ENCODE measurements at places on chromosomes 2 and 18. TPM values are rescaled to one million over a fixed set of nuclear protein-coding genes. Genes with fewer than 3 reads are reported as not detected.

The COMMD1 gene
- total RNA-seq = 31.4 TPM

GRCh38 chr2:30448866-30449265, 1.8 kb downstream of the LCLAT1 start:
- ATAC-seq = no peak

DNA sequence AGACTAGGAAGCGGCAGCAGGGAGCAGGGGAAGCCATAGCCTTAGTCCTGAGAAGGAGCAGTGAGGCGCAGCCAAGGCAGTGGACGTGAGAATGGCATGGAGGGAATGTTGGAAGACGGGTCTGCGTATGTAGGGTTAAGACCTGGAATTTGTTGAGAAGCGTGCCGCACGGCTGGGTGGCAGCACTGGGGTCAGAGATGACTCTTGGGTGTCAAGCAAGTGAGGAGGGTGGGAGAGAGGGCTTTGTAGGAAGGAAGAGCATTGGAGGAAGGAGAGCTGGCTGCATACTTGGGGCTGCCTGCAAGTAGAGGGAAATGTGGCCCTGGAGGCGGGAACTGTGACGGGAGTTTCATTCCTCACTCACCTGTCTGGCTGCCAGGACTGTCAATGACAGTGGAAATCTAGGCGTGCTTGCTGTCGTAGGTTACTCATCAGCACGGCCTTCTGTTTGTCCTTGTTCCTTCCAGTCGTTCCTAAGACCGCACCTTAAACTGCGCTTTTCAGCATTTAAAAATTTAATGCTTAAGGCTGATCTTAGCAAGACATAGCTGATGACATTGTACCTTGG, 108.0 kb downstream of the ITGB1BP1 start:
- peak; percentile 88 for ATAC-seq

DNA sequence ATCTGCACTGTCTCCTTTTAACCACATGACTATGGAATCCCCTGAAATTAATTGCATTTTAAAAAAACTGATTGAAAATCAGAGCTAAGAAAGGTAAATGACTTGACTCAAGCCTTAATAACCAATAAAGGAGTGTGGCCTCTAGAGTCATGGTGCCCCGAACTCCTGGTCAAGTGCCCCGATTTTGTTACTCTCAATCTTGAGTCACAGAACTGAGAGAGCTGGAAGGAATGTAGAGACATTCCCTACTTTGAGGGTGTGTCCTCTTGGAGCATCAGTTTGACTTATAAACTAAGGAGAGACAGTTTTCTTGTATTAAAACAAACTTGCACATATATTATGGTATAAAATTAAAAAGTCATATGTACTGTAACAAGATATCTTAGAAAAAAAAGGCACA, 2.4 kb downstream of the WDR43 start:
- ATAC-seq = no peak

- peak; percentile 4 for ATAC-seq
Measured at GRCh38 chr2:20169796-20170703, 54.9 kb downstream of the SDC1 start.

Data from esophagus mucosa (tissue), 1 donor.